Activated CD4-positive, alpha-beta T cell treated with anti-CD3 and anti-CD28 coated beads for 36 hours (primary cell): ENCODE measurements at places on chromosomes 3 and 15. TPM values are rescaled to one million over a fixed set of nuclear protein-coding genes. Genes with fewer than 3 reads are reported as not detected.

The WDR49 gene
- not detected for total RNA-seq

The FAM107A gene
- not detected for total RNA-seq

The CILP gene
- not detected for total RNA-seq

The ZPLD1 gene
- not detected for total RNA-seq

The GPR62 gene
- total RNA-seq: not detected

The MAPKAPK3 gene
- 178 TPM for total RNA-seq

The CYP1A2 gene
- total RNA-seq: not detected

The CHDH gene
- total RNA-seq: 0.30 TPM

The ISL2 gene
- not detected for total RNA-seq

The EFCC1 gene
- total RNA-seq: 0.19 TPM

The HEG1 gene
- 5.9 TPM for total RNA-seq

The PATL2 gene
- total RNA-seq: 11.2 TPM

The SEMA3G gene
- total RNA-seq: not detected

The MASP1 gene
- total RNA-seq: not detected

The WDR93 gene
- not detected for total RNA-seq

The DVL3 gene
- total RNA-seq: 24.9 TPM

The NME9 gene
- 0.65 TPM for total RNA-seq

The PLSCR4 gene
- total RNA-seq: not detected

The SERPINI2 gene
- not detected for total RNA-seq

The FRMD5 gene
- 0.30 TPM for total RNA-seq

The CCDC9B gene
- 0.65 TPM for total RNA-seq

The C3orf22 gene
- total RNA-seq: not detected

The TMCC1 gene
- 17.3 TPM for total RNA-seq

The ANXA2 gene
- total RNA-seq: 65.9 TPM

The MLF1 gene
- total RNA-seq: 3.4 TPM

The DUOXA1 gene
- total RNA-seq: not detected

The GUCA1C gene
- not detected for total RNA-seq

The GRK7 gene
- total RNA-seq: not detected

The UBA5 gene
- total RNA-seq: 69.7 TPM

The CRYGS gene
- 1.6 TPM for total RNA-seq

The SSUH2 gene
- total RNA-seq: 0.09 TPM

The KY gene
- not detected for total RNA-seq

The CHRD gene
- not detected for total RNA-seq
